ENCODE measurements at places on chromosomes 6 and 20. TPM values are rescaled to one million over a fixed set of nuclear protein-coding genes. Genes with fewer than 3 reads are reported as not detected.

GRCh38 chr20:11267131-11267761 lies 593.4 kb upstream of the JAG1 start:
- DNase-seq: no peak
- H3K27me3 ChIP-seq: no peaks in the 10 kb centered on the region
- no peak overlapping the region for H3K4me3 ChIP-seq
- H3K36me3 ChIP-seq: no peaks in the 10 kb centered on the region
- no peaks in the 10 kb centered on the region for H3K4me1 ChIP-seq

DNA sequence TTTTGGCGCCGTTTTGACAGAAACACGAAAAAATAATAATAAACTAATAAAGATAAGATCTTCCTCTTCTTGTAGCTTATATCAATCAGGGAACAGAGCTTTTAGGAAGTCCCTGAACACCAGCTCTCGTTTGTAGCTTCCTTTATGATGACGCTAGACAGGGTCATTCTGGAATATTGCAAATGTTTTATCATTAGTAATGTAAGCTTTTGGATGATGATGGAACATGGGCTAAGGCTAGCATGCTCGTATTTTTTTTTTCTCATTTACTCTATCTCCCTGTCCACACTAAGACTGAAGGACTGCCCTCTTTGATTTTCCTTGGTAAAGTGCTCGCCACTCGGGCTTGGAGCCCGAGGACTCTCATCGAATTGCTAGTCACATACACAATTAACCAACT lies 22.1 kb upstream of the POM121L2 start:
- H3K4me1 ChIP-seq: peaks cover 14% of the 10 kb centered on the region
- no peak overlapping the region for H3K27ac ChIP-seq
- H3K4me3 ChIP-seq: no peak overlapping the region
- H3K27me3 ChIP-seq: peaks cover 6% of the 10 kb centered on the region

DNA sequence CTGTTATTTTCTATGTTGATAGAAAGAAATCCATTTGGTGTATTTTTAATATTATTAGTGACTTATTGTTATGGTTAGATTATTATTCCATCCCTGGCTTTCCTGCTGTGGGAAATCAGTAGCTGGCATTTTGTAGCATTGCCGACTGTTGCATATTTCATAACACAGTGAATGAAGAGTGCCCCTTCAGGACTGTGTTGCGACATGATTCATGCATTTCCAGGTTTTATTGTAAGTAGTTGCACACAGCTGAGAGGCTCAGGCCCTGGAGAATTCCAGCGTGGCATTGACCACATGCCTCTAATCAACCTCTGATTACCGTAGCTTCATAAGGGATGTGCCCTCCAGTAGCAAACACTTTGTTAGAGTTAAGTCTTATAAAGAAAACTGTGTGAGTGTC lies 263.9 kb downstream of the FARS2 start:
- no peak for DNase-seq
- H3K36me3 ChIP-seq: peaks cover 6% of the 10 kb centered on the region
- no peak overlapping the region for H3K4me3 ChIP-seq
- no peaks in the 10 kb centered on the region for H3K27me3 ChIP-seq
- no peak overlapping the region for H3K27ac ChIP-seq

Gene MDFI
- not detected for total RNA-seq

Gene APCDD1L
- not detected for total RNA-seq

Gene BFSP1
- total RNA-seq: not detected

Gene LY6G5C
- 4.4 TPM for total RNA-seq

Gene SLC29A1
- total RNA-seq: 2.3 TPM

All from naive thymus-derived CD8-positive, alpha-beta T cell (primary cell).